ENCODE measurements at places on chromosomes 3 and 15.

DNA sequence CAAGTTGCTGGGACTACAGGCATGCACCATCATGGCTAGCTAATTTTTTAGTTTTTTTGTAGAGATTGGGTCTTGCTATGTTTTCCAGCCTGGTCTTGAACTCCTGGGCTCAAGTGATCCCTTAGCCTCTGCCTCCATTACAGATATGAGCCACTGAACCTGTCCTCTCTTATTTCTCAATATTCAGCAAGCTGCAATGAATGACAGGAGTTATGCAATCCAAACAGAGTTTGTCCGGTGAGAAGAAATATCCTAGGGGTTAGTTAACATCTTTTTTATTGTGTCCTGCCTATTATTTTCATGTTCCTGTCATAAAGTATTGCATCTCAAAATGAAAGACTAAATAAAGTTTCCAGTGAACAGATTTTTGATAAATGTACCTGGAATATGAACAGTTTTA, 1161.4 kb downstream of the OTOL1 start:
- no peak for DNase-seq

DNA sequence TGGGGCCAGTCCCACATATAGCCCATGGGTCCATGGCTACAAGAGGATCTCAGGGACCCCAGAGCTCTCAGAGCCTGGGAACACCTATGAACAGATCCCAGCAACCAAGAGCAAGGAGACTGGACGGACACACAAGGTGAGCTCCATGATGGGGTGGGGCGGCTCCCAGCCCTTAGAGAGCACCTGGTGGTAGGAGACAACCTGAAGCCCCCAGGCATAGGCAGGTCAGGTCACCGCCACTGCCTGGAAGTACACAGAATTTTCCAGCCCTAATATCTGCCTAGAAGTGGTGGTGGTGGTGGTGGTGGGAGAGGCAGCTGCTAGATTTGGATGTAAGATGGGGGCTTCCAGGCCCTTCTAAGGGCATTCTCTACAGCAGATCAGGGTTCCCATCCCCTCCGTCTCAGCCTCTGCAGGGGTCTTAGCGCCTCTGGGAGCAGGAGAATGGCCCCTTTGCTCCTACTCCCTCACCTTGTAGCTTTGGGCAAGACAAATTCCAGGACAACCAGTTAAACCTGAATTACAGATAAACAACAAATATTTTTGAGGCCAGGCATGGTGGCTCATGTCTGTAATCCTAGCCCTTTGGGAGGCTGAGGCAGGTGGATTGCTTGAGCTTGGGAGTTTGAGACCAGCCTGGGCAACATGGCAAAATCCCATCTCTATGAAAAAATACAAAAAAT, 9.2 kb downstream of the SH2D7 start:
- no peak for DNase-seq

DNA sequence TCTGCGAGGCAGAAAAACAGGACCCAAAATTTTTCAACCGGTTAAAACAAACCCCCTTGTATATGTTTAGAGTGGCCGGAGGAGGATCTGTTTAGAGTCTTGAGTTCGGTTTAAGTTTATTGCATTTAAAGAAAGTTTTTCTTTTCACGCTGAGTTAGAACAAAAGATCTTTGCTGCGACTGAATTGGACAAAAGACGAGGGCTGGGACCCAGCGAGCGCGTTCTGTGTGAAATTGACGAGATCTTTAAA, 9.8 kb downstream of the NR2F2 start:
- DNase-seq, result no peak

- no peak for DNase-seq
These were observed 354.5 kb downstream of the CACNA2D3 start for GRCh38 chr3:54476891-54477290.

- no peak for DNase-seq
These were observed 156.1 kb downstream of the ROBO2 start for GRCh38 chr3:77195766-77196545.

DNA sequence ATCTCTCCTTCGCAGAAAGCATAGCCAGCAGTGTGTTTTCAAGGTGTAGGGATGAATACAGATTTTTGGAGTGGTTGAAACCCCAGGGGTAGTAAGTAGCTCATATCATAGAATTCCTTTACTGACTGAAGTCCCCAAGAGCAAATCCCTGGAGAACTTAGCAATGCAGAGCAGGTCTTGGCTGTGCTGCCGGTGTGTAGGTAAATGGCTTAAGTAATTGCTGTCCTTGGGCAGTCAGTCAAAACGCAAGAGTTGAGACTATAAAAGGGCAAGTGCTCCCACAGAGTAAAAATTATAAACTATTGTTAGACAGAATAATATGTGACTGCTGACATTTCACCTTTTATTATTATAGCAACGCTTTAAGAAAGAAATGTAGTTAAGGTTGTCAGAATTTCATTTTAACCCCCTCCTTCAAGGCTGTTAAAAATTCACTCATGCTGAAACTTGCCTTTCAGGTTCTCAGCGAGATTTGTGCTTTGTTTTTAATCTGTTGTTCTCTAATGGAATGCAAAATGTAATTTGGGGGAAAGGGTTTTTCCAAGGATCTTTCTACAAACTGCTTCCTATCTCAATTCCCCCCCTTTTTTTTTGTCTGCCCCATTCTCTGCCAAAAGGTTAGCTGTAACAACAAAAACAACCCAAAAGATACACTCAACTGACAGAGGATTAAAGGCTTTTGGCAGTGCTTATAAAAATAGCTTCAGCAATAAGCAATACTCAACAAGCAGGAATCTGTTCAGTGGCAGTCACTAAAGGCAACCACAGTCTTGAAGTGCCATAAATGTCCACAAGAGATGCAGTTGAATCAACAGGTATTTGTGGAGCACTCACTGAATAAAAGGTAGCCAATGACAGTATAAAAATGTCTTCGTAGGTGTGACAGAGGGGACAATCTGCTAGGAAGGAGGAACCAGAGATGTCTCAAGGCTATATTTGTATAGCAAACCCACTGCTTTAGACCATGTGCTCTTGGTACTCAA, 105.3 kb downstream of the THRB start:
- no peak for DNase-seq

DNA sequence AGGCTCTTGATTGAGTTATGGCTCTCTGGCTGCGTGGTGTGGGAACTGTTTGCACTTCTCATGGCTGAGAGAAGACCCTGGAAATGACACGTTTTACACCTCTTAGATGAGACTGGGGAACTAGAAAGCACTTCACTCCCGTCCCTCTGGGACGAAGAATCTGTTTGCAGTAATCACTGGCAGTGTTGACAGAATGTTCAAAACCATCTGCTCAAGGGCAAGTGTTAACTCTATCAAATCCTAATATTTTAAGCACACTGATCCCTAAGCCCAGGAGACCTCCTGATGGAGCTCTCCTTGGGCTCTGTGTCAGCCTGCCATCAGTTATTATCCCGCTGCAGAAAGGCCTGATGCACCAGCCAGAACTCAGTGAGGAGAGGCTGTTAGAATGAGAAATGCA, 323.8 kb upstream of the DNAJC19 start:
- DNase-seq, result no peak

DNA sequence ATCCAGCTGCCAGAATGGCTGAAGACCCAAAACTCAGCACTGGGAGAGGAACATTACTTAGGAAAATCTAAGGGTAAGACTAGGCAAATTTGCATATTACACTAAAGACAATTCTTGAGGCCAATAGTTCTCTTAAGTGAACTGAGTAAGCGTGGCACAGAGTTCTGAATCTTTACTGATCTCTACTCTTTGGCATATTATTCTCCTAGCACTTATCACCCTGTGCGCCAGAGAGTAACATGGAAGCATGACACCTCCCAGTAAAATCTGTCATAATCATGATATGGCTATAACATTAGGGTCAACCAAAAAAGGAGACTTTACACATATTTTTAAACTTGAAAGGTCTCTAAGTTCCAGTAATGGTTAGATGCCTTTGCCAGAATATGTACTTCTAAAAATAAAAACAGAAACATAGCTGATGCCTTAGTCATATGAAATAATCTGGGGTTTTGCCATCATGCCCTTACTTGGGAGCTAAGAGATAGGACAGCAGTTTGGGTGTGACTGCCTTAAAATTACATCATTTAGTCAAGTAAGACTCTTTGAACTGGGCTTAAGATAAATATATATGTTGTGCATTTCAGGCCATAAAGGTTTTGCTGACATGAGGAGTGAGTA, 290.5 kb downstream of the PLCL2 start:
- no peak for DNase-seq

GRCh38 chr3:193620650-193621049, 27.6 kb downstream of the OPA1 start:
- no peak for DNase-seq

DNA sequence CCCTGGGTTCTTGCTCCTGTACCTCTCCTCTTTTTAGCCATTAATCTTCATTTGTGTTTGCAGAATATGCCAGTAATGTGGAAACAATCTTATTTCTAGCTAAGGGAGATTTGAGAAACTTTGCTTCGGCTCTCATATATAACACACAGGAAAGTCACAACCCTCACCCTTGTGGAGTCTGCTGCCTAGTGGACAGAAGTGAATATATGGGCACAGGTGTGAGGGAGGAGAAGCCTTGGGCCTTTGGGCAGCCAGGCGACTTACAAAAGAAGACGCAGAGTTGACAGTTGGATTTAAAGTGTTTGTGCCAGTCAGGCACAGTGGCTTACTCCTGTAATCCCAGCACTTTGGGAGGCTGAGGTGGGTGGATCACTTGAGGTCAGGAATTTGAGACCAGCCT, 181.8 kb upstream of the TBL1XR1 start:
- no peak for DNase-seq

GRCh38 chr3:183098536-183099025, 715 bp downstream of the MCCC1 start:
- DNase-seq, result no peak

GRCh38 chr3:172181932-172182586, 142.7 kb downstream of the FNDC3B start:
- peak; percentile 9 for DNase-seq

GRCh38 chr3:99565331-99565730, 73.1 kb upstream of the COL8A1 start:
- DNase-seq, result no peak

GRCh38 chr3:177597311-177598096, 400.2 kb upstream of the TBL1XR1 start:
- no peak for DNase-seq

DNA sequence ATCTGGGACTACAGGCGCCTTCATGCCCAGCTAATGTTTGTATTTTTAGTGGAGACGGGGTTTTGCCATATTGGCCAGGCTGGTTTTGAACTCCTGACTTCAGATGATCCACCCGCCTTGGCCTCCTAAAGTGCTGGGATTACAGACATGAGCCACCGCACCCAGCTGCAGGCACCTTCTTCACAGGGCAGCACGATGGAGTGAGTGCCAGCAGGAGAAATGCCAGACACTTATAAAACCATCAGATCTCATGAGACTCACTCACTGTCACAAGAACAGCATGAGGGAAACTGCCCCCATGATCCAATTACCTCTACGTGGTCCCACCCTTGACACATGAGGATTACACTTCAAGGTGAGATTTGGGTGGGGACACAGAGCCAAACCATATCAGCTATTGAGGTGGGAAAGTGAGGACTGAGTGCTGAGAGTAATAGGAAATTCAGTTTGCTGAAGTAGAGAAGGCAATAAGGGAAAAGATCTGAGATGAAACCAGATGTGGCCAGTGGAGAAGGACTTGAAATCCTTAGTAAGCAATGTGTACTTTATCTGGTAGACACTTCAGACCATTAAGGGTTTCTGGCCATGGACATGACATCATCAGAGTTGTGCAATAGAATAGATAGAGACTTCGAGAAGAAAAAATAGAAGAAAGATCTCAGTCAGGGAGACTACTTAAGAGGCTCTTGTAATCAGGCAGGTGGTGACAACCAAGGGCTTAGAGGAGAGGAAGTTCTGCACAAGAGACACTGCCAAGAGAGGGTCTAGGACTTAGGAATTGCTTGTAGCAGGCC, 18.1 kb upstream of the ATP13A5 start:
- no peak for DNase-seq

DNA sequence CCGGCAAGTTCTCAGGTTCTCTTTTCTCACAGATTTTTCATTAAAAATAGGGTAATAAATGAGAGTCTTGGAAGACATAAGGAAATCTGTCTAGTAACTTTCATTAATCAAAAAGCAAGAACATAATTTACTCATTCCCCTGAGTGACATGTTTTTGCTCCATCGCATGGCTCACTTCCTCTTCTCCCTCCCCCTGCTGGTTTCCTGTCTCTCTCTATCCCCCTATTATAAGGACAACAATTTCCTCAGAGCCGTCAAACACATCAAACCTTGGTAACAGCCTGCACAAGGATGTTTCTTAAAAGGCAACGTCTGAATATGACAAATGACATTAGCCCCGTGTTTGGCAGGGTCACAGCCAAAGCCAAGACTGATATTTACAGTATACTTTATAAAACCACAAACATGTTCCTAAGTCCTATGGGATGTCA, 1149.6 kb downstream of the IGSF11 start:
- no peak for DNase-seq

DNA sequence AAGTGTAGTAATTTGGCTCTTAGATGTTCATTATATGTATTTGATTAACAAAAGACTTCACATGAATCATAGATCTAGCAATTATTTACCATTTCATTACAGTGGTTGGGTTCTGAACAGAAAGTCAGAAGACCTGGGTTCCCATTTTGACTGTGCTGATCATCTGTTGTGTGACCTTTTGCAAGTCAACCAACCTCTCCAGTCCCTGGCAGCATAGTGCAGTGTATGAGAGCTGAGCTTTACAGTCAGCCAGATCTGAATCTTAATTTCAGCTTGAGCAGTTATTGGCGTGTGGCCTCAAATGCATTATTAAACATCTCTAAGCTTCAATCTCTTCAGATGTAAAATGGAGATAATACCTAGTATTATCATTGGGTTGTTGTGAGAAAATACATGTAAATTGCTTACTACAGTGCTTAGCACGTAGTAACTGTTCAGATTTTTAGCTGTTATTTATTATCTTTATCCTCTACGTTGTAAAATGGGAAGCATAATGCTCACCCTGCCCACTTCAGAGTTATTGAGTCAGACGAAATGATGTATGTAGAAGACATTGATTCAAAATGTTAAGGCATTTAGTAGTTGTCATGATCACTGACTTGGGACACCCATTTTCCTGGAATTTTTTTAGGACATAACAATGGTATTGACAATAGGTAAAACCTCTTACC, 104.0 kb downstream of the KLHL25 start:
- DNase-seq, result no peak

DNA sequence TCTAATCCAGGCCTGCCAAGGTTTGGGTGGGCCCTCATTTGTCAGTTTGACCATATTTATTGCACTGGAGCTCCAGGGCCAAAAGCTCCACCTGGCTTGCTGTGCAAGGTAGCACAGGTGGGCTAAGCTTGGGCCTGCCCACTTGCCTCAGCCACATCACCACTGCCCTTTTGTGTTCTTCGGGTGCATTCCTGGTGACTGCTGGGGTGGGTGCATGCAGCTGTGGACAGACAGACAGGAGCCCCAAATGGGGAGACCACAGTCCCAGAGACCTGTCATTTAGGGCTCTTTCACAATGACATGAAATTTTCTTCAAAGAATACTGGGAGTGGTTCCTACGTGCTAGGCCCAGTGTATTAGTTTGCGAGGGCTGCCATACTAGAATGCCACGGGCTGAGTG, 2.7 kb downstream of the MESP2 start:
- no peak for DNase-seq

- no peak for DNase-seq
These were observed 75.6 kb upstream of the AGBL1 start for GRCh38 chr15:86004061-86004460.

All from stimulated activated CD8-positive, alpha-beta memory T cell treated with anti-CD3 and anti-CD28 coated beads, Interleukin-7, amount 100 ng/mL, for 4 hours (primary cell).